NCI-H187 treated with DMSO at 0.1 percent for 48 hours (cell line): ENCODE measurements at places on chromosomes 2 and 18.

DNA sequence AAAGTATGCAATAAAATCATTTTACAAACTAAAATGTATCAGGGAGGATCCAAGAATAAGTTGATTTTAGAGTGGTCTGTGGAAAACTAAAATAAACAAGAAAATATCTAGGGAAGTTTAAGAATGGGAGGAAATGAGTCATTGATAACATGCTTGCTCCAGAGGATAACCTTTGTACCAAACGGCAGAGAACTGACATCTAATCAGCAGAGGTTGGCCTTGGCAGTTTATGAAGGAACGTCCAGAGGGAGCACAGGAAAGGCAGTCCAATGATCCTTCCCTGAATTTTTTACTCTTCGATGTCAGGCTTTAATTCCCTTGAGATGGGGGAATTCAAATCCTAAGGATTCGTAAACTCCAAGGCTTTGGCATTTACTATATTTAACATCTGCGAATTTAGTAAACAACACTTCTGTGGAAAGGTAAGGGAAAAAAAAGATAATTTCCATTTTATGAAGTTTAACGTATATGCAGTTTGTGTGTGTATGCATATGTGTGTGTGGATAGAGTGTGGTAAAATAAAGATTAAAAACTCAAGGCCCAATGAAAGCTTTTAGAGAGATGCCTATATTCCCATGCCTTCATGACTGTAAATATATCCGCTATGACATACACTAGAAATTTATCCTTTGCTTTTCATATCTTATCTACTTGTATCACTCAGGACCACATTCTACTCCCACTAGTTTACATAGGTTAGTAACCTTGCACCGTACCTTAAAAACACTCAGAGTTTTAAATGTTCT, 8.7 kb upstream of the INPP1 start:
- no peak for DNase-seq

GRCh38 chr2:30974092-30974491, 164.1 kb downstream of the GALNT14 start:
- no peak for DNase-seq

DNA sequence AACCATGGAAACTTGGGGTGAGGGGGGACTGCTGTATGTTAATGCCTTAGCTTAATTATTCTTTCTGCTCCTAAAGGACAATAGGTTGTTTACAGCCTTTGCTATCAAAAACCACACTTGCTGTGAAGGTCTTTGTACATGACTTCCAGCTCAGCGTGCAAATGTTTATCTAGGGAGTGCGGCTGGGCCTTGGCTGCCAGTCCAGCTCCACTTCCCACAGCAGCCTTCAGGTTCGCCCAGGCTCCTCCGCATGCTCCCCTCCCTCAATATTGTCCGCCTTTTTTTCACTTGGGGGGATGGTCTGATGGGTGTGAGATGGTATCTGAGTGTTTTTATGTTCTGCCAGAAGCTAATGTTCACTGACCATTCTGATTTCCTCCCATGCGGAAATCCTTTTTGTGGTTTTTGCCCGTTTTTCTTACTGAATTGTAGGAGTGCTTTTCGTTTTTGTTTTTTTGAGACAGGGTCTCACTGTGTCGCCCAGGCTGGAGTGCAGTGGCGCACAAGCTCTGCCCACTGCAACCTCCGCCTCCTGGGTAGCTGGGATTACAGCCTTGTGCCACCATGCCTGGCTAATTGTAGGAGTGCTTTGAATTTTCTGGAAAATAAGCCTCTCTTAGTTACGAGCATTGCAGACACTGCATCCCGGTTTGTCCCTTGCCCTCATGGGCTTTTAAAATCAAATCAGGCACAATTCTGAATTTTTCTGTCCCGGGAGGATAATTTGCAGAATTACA, 28.8 kb downstream of the SH3BP4 start:
- no peak for DNase-seq

DNA sequence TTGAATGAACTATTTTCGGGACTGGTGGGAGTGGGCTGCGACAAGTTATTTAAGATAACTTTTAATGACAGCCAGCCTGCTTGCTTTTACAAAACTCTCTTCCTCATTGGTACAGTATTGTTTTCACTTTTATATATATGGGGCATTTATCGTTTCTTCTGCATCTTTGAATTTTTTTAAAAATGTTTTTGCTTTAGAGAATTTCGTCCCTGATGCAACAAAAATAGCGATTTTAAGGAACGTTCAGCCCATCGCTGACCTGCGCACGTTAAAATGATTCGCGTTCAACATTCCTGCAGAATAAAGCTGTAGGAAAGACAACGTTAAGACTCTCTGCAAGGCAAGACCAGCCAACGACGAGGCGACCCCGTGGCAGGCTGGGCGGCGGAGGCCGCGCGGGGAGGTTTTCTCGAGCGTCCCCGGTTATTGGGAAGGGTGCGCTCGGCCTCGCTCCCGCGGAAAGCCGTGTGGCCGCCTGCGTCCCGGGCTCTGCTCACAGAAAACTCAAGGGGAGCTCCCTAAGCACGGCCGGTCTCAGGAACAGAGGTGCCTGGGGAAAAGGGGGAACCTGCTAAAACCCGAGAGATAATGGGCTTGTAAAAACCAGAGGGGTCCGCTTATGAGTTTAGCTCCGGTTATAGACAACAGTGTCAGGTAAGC, 3.0 kb downstream of the PAX8 start:
- no peak for DNase-seq

DNA sequence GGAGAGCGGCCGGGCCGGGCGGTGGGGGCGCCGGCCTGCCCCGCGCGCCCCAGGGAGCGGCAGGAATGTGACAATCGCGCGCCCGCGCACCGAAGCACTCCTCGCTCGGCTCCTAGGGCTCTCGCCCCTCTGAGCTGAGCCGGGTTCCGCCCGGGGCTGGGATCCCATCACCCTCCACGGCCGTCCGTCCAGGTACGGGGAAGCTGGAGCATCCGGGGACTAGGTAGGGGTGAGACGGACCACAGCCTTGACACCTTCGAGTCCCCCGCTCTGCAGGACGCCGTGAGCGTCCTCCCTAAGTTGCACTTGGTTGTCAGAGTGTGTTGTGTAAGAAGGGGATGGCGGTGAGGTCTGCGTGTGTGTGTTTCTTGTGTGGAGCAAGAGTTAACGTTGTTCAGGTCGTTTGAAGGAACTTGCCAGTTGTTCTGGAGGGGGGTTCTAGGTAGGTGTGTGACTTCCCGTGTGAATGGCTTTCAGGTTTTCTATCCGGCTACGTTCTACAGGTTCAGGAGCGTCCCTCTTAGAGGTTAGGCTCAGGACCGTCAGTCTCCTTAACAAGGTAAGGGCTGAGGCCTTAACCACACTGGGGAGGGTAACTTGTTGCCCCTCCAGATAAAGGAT, 393 bp downstream of the IL1R1 start:
- no peak for DNase-seq

DNA sequence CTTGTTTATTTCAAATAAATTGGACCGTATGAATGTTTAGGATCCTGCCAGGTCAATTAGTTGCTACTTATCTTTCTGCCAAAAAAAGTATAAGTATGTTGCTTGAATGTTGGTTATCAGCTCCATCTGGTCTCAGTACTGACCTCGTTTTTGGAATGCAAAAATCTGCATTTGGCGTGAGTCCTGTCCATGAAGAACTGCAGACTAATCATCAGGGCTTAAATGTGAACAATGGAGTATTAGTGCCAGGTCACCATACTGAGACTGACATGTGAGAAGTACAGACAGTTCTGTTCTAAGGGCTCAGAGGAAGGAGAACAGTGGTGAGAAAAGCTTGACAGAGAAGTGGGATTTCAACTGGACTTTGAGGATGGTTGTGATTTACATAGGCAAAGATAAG, 393.1 kb upstream of the SLC14A2 start:
- no peak for DNase-seq

DNA sequence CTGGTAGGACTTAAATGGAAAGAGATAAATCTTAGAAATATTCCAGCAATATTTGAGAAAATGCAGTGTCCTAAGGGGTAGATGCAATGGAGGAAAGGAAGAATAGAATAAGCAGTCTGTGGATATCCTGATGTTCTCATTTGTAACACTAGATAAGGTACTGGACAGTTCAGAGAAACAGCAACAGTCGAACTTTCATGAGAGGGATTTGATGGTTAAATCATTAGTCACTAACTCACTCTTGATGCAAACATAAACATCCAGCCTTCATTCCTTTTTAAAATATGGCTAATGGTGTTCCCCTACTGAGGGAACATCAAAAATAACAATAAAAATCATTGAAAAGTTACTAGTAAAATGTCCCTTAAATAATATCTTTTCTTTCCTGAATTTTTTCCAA, 211.4 kb upstream of the SLC39A10 start:
- DNase-seq = no peak

DNA sequence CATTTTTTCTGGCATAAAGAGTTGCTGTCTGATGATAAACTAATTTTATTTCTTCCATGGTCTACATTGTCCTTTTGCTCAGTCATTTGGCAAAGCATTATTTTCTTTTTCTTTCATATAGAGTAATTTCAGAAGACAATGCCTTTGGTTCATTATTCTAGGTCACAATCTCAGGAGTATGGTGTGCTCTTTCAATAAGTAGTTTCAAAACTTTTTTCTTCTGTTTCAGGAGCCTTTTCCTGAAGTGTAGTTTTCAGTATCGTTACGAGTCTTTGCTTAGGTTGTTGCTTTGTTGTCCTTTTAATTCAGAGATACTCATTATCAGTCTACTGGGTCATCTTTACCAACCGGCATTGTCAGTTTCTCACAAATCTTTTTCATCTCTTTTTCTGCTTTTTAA, 100.4 kb upstream of the GPC1 start:
- no peak for DNase-seq

GRCh38 chr18:22705328-22705727, 227.8 kb upstream of the RBBP8 start:
- DNase-seq = no peak

- no peak for DNase-seq
Measured at GRCh38 chr2:2233171-2233826, 97.8 kb downstream of the MYT1L start.

DNA sequence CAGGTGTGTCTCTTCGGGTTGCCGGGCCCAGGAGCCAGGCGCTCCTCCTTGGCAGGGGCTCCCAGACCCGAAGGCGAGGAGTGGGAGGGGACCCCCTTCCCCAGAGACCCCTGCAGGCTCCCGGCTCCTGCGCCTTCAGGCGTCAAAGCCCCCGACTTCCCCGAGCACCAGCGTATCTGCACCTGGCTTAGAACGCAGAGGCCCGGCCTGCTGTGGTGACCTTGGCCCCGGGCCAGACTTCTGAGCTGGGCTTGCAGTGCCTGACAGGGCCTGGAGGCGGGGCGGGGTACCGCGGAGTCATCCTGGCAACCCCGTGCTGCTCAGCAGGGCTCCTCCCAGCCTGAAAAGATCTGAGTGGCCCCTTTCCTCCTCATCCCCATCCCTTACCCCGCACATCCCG, 27.0 kb downstream of the SKA1 start:
- no peak for DNase-seq

- no peak for DNase-seq
Measured at GRCh38 chr2:100982431-100982861, 19.6 kb upstream of the RPL31 start.

GRCh38 chr18:40272630-40273231, 1682.3 kb upstream of the PIK3C3 start:
- DNase-seq = no peak

DNA sequence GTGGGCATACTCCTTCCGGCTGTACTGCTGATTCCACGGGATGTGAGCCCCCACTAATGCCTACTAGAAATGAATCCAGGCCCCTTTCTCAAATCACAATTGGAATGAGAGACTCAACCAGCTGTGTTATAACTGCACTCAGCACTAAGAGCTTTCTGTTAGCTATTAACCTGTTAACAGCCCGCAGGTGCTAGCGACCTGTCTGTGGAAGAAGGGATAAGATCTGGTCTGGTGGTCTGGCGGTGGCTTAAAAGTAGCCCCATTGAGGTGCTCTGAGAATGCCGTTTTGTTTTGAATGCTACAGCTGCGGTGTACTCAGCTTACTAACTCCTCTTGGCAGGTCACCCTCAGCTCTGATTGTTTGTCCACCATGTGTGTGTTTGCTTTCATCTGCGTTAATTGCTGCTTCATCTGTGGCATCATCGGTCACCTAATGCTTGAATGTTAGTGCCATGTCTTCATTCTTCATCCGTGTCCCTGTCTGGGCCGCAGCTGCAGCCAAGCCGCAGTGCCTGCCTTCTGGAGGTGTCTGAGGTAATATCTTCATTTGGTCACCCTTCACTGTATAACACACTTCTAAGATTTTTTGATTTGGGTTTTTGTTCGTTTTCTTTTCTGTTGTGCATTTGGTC, 16.3 kb downstream of the RAB12 start:
- DNase-seq = no peak

DNA sequence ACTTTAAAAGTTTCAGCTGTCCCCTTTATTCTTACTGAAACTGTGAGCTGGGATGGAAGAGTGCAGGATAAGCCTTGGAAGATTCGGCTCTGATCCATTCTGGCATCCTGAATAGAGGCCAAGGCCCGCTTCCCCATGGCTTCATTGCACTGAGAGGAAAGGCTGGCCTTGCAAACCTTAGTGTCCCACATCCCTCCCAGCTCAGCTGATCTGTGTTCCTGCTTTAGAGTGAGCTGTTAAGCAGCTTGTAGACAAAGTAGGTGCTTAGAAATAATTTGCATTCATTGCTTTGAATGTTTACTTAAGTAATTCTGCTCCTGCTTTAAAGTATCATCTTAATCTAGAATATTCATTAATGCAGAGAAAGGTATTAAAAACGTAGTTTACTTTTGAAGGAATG, 169.6 kb upstream of the BOD1L2 start:
- no peak for DNase-seq

GRCh38 chr2:197614532-197614931, 60.9 kb downstream of the RFTN2 start:
- no peak for DNase-seq

DNA sequence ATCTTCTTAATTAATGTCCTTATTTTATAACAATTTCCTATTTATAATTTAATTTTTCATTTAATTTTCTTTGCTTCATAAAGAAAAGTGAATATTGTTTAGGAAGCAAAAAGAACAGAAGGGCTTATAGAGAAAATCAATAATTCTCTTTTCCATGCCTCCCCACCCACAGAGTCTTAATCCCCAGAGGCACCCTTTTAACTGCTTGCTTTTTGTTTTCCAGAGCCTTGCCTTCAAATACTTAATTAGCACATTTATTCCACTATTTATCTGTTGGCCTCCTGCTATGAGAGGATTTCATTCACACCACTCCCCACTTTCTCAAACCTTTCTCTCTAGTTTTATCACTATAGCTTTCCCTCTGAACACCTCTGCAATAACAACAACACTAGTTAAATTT, 373.6 kb downstream of the MBD2 start:
- no peak for DNase-seq

- DNase-seq = no peak
Measured at GRCh38 chr18:10015941-10016819, 102.4 kb downstream of the VAPA start.

GRCh38 chr2:85737481-85737880, 16.3 kb upstream of the ATOH8 start:
- DNase-seq = no peak
